ENCODE measurements at places on chromosomes 5 and 9.

DNA sequence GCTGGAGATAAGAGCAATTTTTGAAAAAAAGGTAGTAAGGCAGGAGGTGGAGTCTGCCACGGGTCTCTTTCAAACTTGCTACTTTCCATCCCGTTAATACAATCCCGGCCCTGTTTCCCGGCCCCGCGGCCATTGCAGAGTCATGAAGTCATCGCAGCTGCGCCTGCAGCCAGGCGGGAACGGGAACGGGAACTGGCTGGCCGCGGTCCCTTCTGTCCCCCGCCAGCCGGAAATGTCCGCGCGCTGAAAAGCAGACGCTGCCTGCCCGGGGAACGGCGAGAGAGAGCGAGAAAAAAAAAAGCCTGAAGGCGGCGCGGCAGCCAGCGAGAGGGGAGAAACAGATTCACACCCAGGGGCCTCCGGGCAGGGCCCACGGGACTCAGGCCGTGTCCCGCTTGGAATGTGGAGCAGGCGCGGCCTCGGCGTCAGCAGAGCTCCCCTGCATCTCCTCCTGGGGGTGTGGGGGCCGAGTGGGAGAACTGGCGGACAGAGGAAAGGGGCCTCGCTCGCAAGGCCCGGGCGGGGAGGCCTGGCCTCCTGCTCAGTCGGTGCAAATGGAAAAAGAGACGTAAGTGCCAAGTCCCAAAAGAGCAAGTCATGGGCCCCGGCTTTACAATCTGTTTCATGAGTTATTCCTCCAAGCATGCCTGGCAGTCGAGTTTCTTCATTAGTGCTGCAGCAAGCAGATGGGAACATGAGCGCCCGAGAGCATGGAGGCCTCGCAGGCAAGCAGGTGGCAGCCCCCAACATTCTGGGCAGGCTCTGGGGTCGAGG, 201.2 kb upstream of the GAS1 start:
- DNase-seq: no peak

GRCh38 chr5:102668220-102668932, 86.7 kb upstream of the PAM start:
- peak; percentile 95 for DNase-seq

DNA sequence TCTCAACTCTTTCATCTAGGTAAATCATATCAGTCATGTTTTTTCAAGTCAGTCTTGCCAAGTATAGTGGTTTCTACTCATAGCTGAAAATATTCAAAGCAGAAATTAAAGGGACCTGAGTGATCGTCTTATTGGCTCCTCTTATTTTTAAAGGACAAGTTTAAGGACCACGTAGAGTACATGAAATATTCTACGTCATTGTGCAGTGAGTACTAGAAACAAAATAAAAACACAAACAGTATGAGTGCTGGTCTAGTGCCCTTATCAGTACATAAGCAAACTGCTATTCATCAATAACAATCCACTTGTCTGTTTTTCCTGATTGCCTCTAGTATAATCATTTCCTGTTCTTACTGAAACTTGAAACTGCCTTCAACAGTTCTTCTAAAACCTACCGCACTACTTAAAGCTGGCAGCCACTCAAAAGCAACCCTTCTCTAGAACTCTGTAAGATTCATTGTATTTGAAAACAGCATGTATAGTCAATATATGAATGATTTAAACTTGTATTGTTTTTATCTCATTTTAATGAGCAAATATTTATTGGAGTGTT, 853.7 kb downstream of the TAF11L14 start:
- no peak for DNase-seq

DNA sequence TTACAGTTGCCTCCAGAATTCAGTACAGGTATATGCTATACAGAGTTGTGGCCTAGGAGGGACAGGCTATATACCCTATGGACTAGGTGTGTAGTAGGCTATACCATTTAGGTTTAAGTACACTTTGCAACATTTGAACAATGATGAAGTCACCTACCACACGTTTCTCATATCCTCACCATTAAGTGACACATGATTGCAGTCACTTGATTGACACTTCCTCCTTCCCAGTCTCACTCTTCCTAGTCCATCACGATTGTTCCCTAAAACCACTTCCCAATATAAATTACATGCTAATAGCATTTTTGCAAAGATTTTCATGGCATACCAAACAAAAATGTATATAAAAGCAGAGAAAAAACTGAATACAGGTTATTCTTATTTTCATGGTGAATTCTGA, 312.2 kb downstream of the EPB41L4A start:
- DNase-seq: no peak

- no peak for DNase-seq
Observed at GRCh38 chr5:81817086-81817485, 66.2 kb upstream of the SSBP2 start.

DNA sequence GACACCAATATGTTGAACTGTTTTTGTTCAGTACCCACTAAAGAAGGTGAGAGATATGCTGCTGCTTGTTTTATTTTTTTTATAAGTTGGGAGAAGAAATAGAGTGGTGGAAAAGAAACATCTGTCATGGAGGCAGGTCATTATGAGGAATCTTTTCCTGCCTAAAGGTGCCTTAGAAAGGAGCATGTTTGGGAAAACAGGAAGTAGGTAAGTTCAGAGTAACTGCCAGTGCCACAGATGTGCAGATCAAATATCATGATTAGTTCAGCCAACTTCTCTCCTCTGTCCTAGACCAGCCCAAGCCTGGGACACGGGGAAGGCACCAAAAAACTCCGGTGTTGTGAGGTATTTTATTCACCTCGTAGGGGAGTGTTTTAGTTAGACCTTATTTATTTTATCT, 144.2 kb downstream of the MAN2A1 start:
- no peak for DNase-seq

GRCh38 chr5:7827610-7828009, 23.3 kb downstream of the CFAP90 start:
- DNase-seq: no peak

DNA sequence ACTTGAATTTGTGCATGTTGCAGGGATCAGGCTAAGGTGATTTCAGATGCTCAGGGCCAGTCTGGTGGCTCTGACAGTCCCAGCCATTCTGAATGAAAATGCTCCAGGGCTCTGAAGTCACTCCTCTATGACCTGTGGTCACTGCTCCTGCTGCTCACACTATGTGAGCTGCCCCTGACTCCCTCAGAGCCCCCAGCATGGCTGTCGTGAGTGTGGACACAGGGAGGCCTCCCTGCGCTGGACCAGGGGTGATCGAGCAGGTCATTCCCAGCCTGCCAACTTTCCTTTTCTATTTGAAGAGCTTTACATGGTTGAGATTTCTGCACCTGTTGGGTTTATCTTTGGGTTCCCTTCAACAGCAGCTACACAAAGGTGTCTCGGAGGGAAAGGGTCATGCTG, 74.5 kb downstream of the WNK2 start:
- no peak for DNase-seq

DNA sequence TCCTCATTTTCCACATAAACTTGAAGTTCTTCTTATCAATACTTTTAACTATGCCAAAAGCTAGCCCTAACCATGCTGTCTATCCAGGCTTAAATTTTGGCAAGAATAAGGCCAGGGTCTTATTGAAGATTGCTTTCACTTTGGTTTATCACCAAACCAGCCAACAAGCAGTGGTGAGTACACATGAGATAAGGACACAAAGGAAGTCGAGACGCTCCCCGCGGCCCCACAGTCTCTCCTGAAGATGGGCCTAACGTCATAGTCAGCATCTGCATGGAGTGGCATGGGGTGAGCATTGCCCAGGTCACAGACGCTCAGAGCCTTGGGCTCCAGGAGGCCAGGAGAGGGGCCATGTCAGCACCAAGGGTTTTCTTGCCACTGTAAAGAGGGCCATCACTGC, 80.3 kb downstream of the ATPSCKMT start:
- no peak for DNase-seq

DNA sequence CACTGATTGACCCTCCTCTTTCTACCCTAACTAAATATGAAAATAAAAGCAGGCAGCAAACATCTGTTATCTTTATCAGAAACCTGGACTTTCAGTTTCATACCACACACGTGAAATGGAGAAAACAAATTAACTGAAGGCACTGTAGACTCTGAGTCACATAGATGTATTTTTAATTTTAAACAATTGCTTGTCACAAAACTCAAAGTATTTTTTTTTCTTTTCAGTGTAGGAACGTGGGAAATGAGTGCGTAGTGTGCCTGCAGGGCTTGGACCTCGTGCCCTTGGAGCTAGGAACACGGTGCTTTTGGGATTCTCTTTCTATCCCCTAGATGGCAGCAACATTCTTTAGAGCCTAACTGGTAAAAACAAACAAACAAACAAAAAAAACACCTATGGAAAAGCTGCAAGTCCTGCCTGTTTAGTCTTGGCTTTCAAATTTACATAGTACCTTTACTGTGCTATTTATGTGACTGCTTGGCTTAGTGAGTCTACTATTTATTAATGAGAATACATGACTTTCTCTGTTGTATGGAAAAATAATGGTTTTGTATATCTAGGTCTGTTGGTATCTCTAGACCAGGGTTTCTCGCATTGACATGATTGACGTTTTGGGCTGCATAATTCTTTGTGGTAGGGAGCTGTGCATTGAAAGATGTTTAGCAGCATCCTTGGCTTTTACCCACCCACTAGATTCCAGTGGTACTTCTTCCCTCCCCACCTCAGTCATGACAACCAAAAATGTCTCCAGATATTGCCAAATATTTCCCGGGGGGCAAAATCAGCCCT, 16.8 kb upstream of the ACTBL2 start:
- DNase-seq: peak; percentile 46

DNA sequence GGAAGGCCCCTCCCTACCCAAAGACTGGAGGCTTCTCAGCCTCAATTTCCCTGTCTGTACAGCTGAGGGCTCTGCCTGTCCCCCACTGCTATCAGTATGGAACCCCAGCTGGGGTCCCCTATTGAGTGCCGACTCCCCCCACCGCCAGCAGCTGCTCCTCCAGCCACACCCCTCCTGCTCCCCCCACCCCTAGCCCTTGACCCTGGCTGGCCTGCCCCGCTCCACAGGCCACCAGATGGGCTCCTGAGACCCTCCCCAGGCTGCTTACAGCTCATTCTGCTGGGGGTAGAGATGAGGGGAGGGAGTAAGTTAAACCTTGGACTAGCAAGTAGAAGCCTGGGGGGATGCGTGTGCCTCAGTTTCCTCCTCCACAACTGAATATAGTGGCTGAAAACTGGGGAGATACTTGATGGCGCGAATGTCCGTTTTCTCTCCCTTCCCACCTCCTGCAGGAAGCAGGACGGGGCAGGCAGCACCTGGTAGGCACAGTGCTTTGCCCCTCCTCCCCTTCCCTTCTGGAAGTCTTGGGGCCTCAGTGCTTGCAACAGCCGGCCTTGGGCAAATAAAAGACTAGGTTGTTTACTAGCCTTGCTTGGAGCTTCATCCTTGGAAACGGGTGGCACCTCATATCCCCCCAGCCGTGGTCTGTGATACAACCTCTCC, 19.1 kb downstream of the URM1 start:
- DNase-seq: no peak

GRCh38 chr9:88936668-88937067, 54.6 kb upstream of the S1PR3 start:
- DNase-seq: no peak

DNA sequence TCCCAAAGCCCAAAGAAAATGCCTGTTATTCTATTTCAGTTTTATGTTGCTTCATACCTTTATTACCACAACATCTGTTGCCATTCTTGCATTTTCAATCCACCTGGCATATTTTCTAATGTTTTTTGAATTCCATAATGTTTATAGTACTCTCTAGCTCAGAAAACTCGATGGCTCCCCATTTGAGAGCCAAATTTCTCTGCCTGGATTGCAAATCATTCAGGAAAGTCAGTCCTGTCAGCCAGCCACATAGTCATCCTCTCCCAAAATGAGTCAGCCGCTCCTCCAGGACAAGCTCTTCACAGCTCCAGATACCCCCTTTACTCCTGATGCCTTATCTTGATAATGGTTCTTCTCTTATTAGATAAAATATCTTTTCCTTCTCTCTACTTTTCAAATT, 78.2 kb upstream of the ADCY2 start:
- DNase-seq: no peak

DNA sequence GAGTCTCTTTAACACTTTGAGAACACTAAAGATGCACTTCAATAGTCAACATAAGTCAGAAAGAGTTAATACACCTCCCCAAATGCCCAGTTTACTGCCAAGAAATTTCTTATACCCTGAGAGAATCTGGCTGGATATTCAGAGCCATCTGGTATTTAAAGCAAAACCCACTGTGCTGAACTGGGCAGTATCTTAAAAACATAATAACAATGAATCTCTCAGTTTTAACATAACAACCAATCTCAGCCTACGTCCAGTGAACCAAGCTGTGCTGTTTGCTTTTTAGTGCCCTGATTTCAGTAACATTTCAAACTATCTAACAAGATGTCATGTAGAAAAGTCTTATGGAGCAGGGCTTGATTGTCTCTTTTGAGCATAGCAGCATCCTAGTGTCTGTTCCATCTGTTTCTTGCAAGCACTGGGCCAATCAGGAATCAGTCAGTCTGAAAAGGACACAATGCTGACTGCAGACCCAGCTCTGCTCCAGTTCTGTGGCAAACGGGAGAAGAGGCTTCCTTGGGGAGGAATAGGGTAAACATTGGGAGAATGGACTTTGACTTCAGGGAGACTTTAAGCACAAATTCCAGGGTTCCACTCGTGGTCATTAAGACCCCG, 43.6 kb upstream of the FAM81B start:
- peak; percentile 10 for DNase-seq

- DNase-seq: no peak
Observed at GRCh38 chr9:2725898-2726649, 8.8 kb downstream of the KCNV2 start.

- no peak for DNase-seq
Observed at GRCh38 chr5:95734906-95735305, 3.8 kb downstream of the RHOBTB3 start.

GRCh38 chr9:1857808-1858207, 157.3 kb upstream of the SMARCA2 start:
- no peak for DNase-seq

DNA sequence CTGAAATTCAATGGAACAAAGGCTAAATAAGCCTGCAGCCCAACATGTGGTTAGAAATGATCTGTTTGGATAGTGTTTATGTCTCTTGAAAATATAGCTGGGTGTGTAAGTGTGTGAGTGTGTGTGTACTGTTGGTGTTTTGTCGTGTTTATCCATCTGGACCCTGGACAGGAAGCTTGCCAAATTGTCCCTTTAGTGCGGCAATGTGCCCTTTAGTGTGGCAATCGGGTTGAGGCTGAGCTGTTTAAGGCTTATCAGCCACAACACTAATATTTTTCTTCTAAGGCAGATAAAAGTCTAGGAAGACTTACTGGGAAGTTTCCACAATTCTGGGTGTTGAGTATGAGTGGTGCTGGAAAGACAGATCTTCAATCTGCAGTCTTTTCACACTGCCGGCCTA, 180.2 kb downstream of the YTHDC2 start:
- no peak for DNase-seq

- no peak for DNase-seq
Observed at GRCh38 chr5:38167562-38167996, 90.8 kb upstream of the EGFLAM start.

Data from NCI-H524 (cell line).